ENCODE measurements at places on chromosomes 11 and 22.

DNA sequence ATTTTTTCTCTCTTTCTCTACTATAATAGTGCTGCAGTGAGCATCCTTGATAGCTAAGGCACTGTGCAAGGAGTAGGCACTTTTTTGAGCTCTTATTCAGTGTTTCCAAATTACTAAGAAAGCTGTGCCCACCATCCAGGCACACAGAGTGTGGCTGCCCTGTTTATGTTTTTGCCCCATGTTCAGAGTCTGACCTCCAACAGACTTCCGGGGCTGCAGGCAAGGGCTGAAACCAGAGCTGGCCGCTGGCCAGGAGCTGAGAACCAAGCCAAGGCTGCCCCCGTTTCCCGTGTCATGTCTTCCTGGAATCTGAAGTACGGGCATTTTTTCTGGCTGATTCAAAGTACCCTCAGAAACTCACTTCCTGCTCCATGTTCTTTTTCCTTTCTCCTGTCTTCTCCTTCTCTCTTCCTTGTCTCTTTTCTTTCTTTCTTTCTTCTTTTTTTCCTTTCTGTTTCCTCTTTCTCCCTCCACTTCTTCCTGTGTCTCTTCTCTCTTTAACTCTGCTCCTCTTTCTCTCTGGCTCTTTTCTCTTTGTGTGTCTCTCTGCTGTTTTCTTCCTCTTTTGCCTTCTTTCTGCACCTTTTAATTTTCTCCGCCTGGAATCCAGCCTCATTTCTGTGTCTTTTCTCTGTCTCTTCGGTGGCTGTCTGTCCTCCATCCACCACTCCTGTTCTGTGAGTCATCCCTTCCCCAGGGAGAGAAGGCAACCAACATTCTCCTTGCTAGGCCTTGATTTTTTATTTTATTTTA is 17.0 kb upstream of the KCTD14 start:
- peak; percentile 79 for DNase-seq

- DNase-seq = no peak
These were observed 41.4 kb upstream of the B3GAT1 start for GRCh38 chr11:134453441-134453840.

GRCh38 chr11:15779518-15779917 is 576.8 kb downstream of the SOX6 start:
- DNase-seq = no peak

- no peak for DNase-seq
These were observed 712 bp downstream of the CERK start for GRCh38 chr22:46737105-46737975.

GRCh38 chr22:37588546-37589215 is 8.8 kb upstream of the LGALS2 start:
- no peak for DNase-seq

GRCh38 chr11:33514079-33514925 is 186.3 kb downstream of the C11orf91 start:
- no peak for DNase-seq

GRCh38 chr22:20422271-20423007 is 15.2 kb downstream of the SCARF2 start:
- DNase-seq = no peak

- DNase-seq = no peak
These were observed 222.5 kb upstream of the KIRREL3 start for GRCh38 chr11:127223026-127223425.

DNA sequence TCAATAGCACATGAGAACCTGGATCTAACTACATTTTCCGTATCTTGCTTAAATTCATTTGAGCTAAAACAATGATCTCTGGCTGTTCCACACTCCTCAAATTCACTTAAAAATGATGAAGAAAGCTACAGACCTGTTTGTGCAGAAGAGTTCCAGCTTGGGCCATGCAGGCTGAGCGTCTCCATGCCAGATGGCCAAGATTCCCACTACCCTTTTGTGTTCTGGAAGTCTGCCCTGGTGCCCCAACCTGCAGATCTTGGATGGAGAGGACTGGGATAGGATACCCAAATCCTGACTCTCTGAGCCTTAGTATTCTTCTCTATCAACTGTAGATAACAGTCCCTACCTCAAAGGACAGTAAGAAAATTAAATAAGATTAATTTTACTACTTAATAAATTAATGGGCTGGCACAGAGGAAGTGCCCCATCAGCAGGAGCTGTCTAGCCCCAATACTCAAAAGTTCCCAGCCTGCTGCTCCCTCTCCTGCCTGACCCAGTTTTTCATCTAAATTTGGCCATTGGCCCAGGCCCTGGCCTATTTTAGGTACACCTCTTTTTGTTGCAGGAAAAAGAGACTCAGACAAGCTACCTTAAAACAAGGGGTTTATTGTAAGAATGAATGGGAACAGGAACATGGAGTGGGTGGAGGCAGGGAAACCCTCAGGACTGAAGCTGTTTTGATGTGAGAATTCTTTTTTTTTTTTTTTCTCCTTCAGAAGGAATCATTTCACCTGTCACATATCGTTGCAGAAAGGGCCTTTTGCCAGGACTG is 81.4 kb upstream of the GRK3 start:
- DNase-seq = no peak

GRCh38 chr11:73313652-73314051 is 5.6 kb downstream of the ARHGEF17 start:
- no peak for DNase-seq

GRCh38 chr22:23055449-23056179 is 14.7 kb upstream of the GNAZ start:
- DNase-seq = no peak

- no peak for DNase-seq
These were observed 55.7 kb downstream of the PHF21B start for GRCh38 chr22:44954149-44954548.

DNA sequence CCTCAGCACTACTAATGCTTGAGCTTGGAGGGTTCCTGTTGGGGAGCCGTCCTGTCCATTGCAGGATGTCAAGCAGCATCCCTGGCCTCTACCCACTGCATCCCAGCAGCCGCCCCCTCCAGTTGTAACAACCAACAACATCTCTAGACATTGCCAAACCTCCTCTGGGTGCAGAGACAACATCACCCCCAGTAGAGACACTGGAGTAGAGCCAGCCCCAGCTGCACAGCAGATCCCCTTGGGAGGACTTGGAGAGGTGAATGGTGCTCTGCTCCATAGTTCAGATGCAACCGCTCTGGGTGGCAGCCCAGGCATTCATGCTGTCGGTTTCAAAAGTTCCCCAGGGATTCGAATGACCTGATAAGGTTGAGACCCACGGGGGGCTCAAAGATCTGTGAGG is 259.0 kb downstream of the MN1 start:
- DNase-seq = no peak

DNA sequence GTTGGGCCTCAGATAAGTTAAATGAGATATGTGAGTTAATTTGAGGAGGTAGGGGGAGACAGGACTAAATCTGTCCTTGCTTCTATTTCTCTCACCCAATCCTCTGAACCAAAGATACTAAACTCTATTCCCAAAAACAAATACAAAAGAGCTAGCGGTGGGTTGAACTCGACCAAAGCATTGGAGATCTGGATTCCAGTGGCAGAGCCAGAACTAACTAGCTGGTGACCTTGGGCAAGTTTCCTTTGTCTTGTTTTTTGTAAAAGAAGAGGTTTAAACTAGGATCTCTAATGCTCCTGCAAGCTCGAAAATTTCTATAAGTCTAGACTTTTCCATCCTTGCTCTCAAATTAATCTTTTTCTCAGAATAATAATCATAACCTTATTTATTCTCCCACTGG is 1.5 kb downstream of the ME3 start:
- no peak for DNase-seq

DNA sequence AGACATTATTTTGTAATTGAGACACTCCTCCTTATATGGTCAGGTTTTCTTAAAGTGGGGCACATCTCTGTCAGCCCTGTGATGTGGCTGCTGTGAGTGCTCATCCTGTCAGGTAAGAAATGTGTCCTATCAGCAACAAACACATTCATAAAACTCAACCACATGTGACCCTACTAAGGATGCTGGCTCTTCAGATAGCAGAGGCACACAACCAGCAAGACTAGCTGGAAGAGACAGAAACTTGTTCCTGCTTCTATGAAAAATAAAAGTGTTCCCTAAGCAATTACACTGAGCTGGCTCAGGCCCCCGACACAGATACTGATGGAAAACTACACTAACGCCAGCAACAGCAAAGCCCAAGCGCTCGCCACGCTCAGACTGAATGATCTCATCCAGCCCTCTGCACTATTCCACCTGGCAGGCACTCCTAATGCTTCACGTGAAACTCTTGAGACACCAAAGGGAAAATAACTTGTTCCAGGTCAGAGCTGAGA is 49.8 kb upstream of the CYP2D6 start:
- DNase-seq = no peak

DNA sequence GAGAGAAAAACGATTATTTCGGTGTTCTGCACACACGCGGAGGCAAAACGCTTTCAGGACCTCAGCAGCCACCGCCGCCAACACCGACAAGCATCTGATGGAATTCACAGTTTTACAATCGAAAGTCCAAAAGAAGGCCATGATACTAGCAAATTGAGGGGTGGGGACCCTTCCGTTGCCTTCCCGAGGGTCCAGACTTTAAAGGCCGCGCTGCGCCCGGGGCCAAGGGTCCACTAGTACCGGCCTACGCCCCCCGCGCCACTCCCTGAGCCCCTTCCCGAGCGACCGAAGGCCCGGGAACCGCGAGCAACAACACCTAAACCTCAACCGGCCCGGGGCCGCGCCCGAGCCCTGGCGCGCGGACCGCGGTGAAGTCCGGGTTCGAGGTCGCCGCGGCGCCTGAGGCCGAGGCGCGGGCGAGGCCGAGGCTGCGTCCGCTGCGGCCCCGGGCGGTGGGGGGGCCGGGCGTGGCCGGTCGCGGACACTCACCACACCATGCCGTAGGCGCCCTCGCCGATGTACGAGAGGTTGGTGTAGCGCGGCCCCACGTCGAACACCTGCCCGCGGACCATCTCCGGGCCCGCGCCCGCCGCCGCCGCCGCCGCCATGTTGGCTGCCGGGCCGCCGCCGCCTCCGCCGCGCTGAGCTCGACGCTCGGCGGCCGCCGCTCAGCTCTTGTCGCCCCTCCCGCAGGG is 465 bp downstream of the MAPK1 start:
- no peak for DNase-seq

All from RCC 7860 (cell line).